Stimulated activated CD4-positive, alpha-beta T cell treated with anti-CD3 and anti-CD28 coated beads, Interleukin-4, amount 100 ng/mL, for 48 hours (primary cell): ENCODE measurements at places on chromosomes 11 and 22.

GRCh38 chr11:127492029-127492428 lies 491.5 kb upstream of the KIRREL3 start:
- DNase-seq: no peak

DNA sequence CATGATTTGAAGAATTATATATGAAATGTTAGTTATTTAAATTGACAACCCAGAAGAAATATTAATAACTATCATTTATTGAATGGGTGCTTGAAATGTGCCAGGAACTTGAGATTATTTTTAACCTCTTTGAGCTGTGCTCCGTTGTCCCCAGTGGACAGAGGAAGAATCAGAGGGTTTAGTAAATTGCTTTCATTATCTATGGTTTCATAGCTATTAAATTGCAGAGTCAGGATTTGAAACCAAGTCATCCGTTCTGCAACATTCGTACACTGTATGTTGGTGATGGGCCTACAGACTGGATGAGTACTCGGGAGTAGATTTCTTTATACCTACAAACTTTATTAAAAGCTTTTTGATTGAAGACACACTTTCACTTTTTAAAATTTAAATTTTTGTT lies 4.9 kb downstream of the HSD17B12 start:
- no peak for DNase-seq

GRCh38 chr11:134386945-134387344 lies 25.1 kb downstream of the B3GAT1 start:
- DNase-seq: no peak

GRCh38 chr11:77510095-77510494 lies 36.2 kb upstream of the PAK1 start:
- no peak for DNase-seq

DNA sequence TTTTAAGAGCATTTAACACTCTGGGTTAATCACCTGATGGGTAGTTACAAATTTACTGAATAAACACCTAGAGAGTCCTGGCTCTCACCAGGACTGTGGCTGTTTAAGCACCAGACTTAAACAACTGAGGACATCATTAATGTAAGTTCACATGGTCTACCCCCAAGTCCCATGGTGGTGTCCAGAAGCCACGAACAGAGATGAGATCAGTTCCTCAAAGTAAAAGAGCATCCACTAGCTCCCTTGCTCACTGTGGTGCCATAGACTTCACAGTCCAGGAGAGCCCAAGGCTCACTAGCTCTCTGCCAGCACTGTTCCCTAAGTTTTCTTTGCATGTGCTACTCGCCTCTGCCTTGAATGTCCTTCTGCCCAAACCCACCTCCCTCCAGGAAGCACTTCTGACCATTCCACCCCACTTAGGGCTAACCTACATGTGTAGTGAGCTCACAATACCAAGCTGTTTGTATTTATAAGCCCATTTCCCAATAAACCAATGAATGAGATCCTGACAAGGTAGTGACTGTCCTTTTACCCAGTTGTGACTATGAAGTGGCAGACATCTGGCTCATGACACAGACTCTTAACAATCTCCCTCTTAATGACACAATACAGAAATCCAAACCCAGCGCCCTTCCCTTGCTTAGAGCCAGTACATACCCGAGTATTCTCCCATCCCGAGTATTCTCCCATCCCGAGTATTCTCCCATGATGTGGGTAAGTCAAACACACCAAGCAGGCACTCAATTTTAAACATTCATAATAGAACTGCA lies 15.7 kb downstream of the NAP1L4 start:
- DNase-seq: no peak

- DNase-seq: no peak
Measured at GRCh38 chr22:24416095-24416494, 11.3 kb upstream of the ADORA2A start.

- DNase-seq: no peak
Measured at GRCh38 chr11:41456269-41456668, 3.2 kb downstream of the LRRC4C start.

DNA sequence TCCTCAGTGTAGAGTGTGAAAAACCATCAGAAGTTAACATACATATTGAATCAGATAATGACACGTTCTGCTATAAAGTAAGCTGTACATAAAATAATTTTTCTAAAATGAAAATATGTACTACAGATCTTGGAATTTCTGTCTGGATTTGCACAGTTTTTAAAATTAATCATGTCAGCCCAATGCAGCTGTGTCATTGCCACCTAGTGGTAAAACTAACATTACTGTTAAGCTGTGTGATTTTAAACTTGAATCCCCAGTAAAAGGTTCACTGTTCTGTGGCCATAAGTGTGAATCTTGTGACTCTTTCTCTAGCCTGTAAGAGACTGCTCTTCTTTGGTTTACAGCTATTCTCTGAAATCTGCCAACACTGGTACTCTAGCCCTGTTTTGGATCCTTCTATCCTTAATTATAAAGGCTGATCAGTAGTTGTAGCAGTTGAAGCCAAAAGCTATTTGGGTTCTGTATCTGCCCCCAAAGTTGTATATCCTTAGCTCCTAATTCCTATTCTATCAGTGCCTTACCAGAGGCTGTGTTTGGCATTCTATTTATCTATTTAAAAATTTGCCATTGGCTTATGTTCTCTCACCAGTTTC lies 4.0 kb downstream of the JRKL start:
- no peak for DNase-seq

- no peak for DNase-seq
Measured at GRCh38 chr11:86070142-86071056, 1.5 kb upstream of the PICALM start.

DNA sequence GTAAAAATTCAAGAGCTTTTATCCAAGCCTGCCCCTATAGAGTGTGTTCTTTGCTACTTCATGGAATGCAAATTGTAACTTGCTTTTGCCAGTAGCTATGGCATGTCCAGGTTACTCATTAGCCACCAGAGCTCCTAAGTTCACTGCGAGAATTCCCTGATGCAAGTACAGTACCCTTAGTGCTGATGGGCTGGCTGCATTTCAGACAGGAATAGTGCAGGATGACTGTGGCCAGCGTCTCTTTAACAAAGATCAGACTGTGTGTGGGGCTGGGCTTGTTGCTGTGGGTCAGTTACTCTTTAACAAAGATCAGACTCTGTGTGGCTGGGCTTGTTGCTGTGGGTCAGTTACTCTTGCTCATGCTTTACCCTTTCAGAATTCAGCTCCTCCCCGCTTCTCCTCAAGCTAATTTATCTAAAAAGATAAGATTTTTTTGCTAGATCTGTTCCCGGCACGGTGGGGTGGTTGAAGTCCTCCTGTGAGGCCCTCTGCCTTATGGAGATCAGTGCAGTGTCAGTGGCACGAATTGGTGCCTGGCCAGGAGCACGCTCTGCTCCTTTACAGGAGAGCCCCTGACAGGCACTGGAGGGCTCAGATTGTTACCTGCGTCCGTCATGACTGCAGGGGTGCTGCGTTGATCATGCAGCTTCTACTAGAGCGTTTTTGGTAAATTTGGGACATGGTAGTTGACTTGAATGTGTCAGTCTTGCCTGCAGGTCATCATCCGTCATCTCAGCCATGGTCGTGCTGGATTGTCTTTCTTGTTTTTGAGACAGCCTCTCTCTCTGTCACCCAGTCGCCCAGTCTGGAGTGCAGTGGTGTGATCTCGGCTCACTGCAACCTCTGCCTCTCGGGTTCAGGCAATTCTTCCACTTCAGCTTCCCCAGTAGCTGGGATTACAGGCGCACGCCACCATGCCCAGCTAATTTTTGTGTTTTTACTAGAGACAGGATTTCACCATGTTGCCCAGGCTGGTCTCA lies 27.0 kb downstream of the AP2A2 start:
- DNase-seq: no peak

DNA sequence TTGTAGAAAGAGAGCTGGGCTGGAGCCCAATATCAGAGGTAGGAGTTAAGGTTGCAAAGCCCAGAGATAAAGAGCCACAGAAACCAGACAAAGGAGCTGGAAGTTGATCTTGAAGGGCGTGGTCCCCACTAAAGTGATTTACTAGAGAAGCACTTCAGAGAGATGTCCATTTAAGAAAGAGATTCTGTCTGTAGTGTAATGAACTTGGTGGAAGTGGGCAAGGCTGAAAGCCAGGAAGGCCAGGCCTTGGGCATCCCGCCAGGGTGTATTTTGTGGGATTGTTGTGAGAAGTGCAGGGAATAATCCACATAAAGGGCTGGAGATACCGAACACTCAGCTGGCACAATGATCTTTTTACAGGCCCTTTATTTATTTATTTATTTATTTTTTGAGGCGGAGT lies 1398.8 kb downstream of the TBC1D22A start:
- DNase-seq: no peak
